Lung (tissue), 17 donors: ENCODE measurements at places on chromosomes 1 and 21. TPM values are rescaled to one million over a fixed set of nuclear protein-coding genes. Genes with fewer than 3 reads are reported as not detected.

DNA sequence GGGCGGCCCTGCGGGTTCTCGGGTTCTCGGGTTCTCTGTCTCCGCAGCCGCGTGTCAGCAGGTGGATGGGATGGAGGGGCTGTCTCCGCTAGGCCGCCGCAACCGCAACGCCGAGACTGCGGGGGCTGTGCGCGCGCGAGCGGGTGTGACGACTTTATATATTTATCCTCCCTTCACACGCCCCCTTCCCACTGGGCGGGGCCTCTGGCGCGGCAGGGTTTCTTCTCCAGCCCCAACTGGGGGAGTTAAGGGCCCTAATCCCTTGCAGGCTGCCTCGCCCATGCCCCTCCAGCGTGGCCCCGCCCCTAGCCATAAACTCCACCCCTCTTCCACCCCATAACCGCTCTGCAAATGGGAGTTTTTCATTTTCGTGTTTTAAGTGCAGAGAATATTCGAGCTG is 3.4 kb downstream of the IGSF21 start:
- DNase-seq, result no peak

DNA sequence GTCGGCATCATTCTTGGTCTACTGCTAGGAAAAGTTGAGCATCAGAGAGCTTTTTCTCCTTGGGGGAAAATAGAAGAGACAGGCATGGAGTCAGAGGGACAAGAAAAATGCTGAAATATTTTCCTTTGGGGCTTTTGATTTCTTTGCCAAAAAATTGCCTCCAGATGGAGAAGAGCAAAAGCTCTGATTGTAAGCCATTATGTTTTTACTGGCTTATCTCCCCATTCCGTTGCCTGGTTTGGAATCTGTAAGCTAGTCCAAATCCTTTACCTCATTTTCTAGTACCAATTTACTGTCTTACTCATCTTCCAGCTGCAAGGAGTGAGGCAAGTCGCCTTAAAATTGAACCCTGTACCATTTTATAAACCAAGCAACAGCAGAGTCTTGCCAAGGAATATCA is 23.3 kb upstream of the NBL1 start:
- no peak for DNase-seq

Gene DISP3
- total RNA-seq, result 0.18 TPM

DNA sequence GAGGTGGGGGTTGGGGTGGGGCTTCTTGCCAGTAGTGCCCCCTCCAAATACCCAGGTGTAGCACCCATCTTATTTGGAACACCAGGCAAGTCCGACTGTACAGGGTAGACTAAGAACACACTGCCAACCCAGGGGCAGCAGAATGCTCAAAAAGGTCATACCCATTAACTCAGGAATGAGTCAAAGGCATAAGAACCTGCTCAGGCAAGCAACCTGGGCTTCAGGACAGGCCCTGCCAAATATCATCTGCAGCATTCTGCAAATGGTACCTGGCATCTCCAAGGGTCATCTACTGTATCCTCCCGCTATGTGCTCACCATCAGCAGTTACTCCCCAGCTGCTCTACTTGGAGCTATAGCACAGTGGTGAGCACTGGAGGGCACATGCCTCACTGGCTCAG is 19.4 kb downstream of the PEA15 start:
- DNase-seq, result no peak

DNA sequence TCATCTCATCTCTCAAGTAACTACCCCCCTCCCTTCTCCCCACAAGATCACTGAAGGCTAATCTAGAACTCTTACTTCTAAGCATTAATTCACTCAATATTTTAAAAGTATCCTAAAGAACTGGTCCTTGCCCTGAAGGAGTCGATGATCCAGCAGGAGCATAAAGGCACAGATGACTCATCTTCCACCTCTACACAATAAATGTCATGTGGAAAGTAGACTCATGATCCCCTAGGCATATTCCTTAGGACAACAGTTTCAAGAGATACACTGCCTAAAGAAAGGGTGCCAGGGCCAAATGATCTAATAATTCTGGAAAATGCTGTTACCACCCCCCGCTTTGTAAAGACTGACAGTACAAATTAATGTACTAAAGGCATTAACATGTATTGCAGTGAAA is 85.8 kb upstream of the DIRAS3 start:
- no peak for DNase-seq

GRCh38 chr1:195462646-195463045 is 1145.6 kb downstream of the KCNT2 start:
- DNase-seq, result no peak

Gene CAMSAP2
- 25.0 TPM for total RNA-seq

Gene GCSAML
- 1.4 TPM for total RNA-seq

- no peak for DNase-seq
Measured at GRCh38 chr1:204358605-204359004, 1.1 kb downstream of the PLEKHA6 start.

Gene PDZK1
- total RNA-seq, result 0.25 TPM

DNA sequence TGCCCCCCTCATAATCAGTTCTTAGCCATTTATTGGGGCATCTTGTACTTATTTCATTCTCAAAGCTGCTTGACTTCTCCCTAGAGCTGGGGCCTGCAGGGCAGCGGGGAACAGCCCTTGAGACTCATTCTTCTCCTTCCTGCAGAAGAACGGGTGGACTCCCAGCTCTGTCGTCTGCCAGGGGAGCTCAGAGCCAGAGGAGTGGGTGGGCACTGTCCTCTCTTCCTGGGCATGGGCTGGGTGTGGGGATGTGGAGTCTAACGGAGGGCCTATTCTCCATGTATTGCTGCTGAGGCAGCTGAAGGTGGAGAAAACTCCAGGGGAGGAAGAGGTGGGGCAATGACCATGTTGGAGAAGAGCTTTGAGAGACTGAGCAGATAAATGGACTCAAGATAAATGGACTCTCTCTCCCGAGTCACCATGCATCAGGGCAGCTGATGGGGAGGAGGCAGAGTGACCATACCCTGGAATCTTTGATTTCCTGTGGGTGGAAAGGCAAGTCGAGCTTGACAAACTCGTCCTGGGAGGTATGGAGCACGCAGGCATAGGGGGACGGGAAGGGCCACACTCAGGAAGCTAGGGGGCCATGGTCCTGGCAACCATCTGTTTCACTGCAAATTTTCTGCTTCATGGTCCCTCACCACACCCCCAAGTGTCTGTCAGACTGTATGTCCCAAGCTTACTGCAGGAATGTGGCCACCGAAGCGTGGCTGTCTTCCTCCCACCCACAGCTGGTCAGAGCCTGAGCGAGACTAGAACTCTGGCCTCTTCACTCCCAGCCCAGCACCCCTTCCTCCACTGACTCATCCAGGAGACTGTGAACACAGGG is 56.9 kb upstream of the ATP2B4 start:
- DNase-seq, result no peak

- no peak for DNase-seq
Measured at GRCh38 chr21:28086861-28087581, 905.7 kb downstream of the LTN1 start.

- DNase-seq, result peak; percentile 76
Measured at GRCh38 chr1:27403065-27403726, 10.8 kb downstream of the GPR3 start.

Gene TDRD10
- total RNA-seq, result 8.5 TPM

Gene HYI
- 72.4 TPM for total RNA-seq

- no peak for DNase-seq
Measured at GRCh38 chr1:56929492-56929891, 36.3 kb downstream of the C8B start.

- no peak for DNase-seq
Measured at GRCh38 chr1:207268337-207268736, 53.1 kb upstream of the CD55 start.

- DNase-seq, result peak; percentile 51
Measured at GRCh38 chr1:150995896-150996295, 10.8 kb downstream of the MINDY1 start.

Gene VHLL
- not detected for total RNA-seq

- DNase-seq, result no peak
Measured at GRCh38 chr1:187734427-187734826, 905.7 kb downstream of the PLA2G4A start.

DNA sequence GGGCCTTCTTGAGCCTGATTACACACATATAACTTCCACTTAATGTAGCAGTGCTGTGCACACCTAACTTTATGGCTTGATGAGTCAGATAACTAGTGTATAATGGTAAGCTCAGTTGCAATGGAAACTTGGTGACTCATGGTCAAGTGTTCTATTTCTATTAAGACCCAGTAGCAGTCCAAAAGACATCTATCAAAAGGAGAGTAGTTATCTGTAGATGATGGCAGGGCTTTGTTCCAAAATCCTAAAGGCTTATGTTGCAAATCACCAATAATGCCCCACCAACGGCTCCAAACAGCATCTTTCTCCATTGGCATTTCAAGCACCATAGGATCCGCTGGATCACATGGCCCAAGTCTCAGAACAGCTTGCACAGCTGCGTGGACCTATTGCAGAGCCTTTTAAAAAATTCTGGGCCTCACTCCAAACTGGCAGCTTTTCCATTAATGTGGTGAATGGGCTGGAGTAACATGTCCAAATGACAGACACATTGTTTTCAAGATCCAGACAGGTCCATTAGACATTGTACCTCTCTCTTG is 566.8 kb upstream of the USP24 start:
- DNase-seq, result peak; percentile 83

DNA sequence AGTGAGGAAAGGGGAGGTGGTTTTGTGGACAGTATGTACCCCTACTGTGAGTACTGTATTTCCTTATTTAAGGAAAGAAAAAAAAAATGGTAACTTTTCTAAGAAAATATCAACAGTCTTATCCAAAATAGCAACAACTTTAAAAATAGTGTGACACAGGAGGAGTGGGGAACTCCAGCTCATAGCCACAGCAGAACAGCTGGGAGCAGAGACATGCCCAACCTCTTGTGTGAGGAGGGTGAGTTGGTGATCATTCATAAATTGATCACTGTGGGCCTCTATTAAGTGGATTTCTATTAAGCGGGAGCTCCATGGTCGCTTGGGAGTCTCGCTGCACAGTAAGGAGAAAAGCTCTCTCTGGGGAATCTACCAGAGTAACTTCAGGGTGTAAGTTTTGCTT is 158.8 kb upstream of the DUSP10 start:
- no peak for DNase-seq

DNA sequence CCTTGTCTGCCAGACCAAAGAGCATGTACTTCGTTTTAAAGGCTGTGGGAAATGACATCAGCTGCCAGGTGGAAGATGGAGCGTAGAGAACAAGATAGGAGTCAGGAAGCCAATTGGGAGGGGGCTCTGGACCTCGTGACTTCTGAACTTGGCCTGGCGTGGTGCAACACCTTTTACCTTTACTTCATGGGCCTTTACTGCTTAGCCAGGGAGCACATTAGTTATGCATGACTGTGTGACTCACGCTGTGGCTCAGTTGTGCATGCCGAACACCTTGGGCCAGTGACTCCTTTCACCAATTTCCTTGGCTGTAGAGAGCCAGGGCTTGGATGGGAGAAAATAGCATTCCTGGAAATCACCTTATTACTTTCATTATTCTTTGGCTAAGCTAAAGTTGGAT is 7.2 kb downstream of the XCL1 start:
- no peak for DNase-seq

DNA sequence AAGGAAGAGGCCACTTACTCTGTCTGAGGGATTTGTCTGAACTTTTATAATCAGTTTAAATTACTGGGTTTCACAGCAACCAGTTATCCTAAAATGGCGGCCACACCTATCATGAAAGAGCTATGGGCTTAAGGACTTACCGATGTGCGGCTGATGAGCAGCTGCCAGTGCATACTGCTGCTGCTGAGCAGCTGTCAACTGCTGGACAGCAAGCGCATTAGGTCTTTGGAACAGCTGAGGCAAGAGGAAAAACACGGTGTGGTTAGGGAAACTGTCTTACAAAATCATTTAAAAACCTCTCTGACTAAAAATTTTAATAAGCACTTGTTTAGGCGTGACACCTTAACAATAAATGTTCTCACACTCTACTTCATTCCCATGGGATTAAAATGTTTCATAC is 72.6 kb upstream of the SDC3 start:
- DNase-seq, result no peak

GRCh38 chr1:170663404-170664092 is 383 bp upstream of the PRRX1 start:
- peak; percentile 24 for DNase-seq

- no peak for DNase-seq
Measured at GRCh38 chr1:29416267-29417146, 180.2 kb downstream of the PTPRU start.

- DNase-seq, result peak; percentile 22
Measured at GRCh38 chr1:185367218-185367617, 50.2 kb upstream of the IVNS1ABP start.

DNA sequence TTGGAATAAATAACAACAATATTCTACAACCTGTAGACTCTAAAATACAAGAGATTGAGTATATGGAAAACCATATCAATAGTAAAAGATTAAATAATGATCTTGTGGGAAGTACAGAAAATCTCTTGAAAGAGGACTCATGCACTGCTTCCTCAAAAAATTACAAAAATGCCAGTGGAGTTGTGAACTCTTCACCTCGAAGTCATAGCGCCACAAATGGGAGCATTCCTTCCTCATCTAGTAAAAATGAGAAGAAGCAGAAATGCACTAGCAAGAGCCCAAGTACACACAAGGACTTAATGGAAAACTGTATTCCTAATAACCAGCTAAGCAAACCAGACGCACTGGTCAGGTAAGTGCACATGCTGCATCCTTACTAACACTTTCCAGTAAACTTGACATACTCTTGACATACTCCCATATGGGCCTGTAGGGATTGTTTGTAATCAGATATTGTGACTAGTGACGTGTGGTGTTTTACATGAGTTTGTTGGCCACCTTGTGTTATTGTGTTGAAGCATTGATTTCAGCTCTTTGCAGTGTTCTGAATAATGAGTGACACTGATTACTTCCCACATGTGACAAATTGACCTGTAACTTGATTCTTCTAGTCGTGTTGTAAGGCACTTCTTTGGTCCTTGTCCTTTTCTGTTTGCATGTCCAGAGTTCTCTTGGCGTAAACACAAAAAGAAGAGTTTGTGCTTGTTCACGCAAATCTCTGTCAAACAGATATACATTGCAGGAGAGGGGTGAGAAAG is 28.0 kb downstream of the MACO1 start:
- no peak for DNase-seq

GRCh38 chr1:1093610-1093943 is 19.5 kb upstream of the RNF223 start:
- DNase-seq, result no peak

Gene PDE9A
- total RNA-seq, result 7.2 TPM
